ENCODE measurements at places on chromosomes 6 and 20.

DNA sequence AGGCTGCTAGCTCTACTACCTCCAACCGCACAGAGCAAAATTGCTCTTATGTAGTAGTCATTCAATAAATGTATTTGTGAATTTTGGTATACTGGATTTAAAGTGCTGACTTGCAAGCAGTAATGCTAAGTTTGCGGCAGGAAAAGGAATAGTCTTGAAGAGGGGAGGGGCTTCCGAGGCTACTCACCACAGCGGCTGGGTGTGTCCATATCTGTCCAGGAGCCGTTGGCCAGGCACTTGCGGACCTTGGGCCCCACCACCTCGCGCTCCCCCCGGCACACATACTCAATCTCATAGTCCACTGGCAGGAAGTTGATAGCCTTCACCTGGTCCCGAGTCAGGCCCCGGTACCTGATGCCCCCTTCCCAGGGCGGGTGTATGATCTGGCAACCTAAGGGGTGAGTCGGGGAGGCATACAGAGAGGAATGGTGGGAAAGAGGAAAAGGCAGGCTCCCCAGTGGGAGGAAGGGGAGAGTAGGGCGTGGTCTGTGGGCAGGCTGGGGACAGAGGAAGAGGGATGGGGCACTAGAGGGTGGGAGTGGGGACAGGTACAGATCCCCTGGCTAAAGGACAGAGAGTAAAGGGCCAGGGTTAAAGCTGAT is 1.7 kb downstream of the GABBR1 start:
- DNase-seq = no peak

- DNase-seq = no peak
These were observed 209.3 kb downstream of the ALDH8A1 start for GRCh38 chr6:134740473-134741199.

- DNase-seq = no peak
These were observed 359.4 kb downstream of the EPHA7 start for GRCh38 chr6:93059911-93060310.

- DNase-seq = peak; percentile 31
These were observed 47.1 kb downstream of the MCUR1 start for GRCh38 chr6:13767121-13767808.

- no peak for DNase-seq
These were observed 1.2 kb downstream of the TMEM239 start for GRCh38 chr20:2817341-2817726.

DNA sequence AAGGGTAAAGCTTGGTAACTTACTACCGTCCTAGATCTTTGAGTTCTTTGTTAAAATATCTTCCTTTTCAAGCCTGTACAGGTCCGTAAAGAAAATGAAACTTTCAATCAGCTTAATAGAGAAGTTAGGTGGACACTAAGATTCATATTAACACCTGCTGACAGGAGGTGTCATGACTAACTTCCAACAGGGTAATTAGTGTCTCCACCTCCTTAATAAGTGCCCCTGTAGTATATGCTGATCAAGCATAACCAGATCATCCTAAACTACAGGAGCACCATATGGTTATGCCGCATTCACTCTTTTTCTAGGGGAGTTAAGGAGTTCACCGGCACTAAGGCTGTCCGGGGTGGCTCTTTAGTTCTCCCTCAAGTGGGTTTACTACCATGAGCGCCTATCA is 23.9 kb upstream of the RALGAPA2 start:
- no peak for DNase-seq

- peak; percentile 19 for DNase-seq
These were observed 36.1 kb downstream of the BICRAL start for GRCh38 chr6:42817907-42818306.

- DNase-seq = no peak
These were observed 518 bp downstream of the PEX6 start for GRCh38 chr6:42978487-42978838.

DNA sequence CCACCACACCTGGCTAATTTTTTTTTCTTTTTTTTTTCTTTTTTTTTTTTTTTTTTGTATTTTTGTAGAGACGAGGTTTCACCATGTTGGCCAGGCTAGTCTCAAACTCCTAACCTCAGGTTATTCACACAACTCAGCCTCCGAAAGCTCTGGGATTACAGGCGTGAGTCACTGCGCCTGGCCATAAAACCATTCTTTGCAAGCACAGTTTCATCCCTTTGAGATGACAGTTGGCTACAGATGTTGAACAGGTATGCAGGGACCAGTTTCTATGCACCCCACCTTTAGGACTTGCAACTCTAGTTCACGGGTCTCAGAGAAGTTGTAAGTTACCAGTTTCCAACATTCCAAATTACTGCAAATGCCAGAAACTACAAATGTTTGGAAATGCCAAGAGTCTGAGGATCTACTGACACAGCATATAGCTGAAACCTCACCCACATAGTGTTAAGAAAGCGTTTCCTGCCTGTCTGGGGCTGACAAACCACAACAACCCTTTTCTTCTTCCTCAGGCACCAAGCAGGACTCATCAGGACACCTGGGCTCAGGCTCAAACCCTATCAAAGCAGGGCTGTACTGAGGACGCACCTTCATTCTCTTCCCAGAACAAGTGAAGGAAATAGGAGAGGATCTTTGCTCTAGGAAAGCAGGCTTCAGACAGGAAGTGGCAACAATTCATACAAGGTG is 22.9 kb downstream of the ARHGAP18 start:
- no peak for DNase-seq

GRCh38 chr6:136280032-136280609 is 9.5 kb downstream of the BCLAF1 start:
- DNase-seq = no peak

Data from large intestine (tissue), 12 donors.